ENCODE measurements at places on chromosomes 1 and 21. TPM values are rescaled to one million over a fixed set of nuclear protein-coding genes. Genes with fewer than 3 reads are reported as not detected.

C1orf53 gene
- 4.3 TPM for total RNA-seq

RBP7 gene
- total RNA-seq = 0.55 TPM

IQGAP3 gene
- total RNA-seq = 32.4 TPM

SPATA21 gene
- not detected for total RNA-seq

ALPL gene
- 19.8 TPM for total RNA-seq

ARHGEF2 gene
- 103 TPM for total RNA-seq

LENEP gene
- total RNA-seq = 0.84 TPM

FMO3 gene
- not detected for total RNA-seq

SLC22A15 gene
- total RNA-seq = 4.6 TPM

DENND2D gene
- total RNA-seq = 3.0 TPM

AIM2 gene
- total RNA-seq = 2.1 TPM

All from progenitor cell of endocrine pancreas (in vitro differentiated cells).